ENCODE measurements at places on chromosomes 2 and 18. TPM values are rescaled to one million over a fixed set of nuclear protein-coding genes. Genes with fewer than 3 reads are reported as not detected.
A peak's percentile ranks its signal among the peaks of the same experiment; 100 is the strongest.

- no peak overlapping the region for H3K4me3 ChIP-seq
- H3K27me3 ChIP-seq = no peaks in the 10 kb centered on the region
- DNase-seq = no peak
- H3K27ac ChIP-seq = no peak overlapping the region
- no peaks in the 10 kb centered on the region for H3K36me3 ChIP-seq
Measured at GRCh38 chr2:108634576-108635160, 84.6 kb upstream of the RANBP2 start.

ANKRD29 gene
- total RNA-seq = 3.3 TPM

- H3K4me3 ChIP-seq = no peak overlapping the region
- no peaks in the 10 kb centered on the region for H3K27me3 ChIP-seq
- peaks cover 35% of the 10 kb centered on the region for H3K4me1 ChIP-seq
- no peak overlapping the region for H3K27ac ChIP-seq
- H3K36me3 ChIP-seq = no peaks in the 10 kb centered on the region
- DNase-seq = no peak
Measured at GRCh38 chr2:61420991-61421544, 49.8 kb downstream of the USP34 start.

BMP10 gene
- not detected for total RNA-seq

GRCh38 chr2:160646684-160647444 is 153.3 kb upstream of the RBMS1 start:
- H3K27ac ChIP-seq = no peak overlapping the region
- peaks cover 16% of the 10 kb centered on the region for H3K4me1 ChIP-seq
- no peak overlapping the region for H3K4me3 ChIP-seq
- no peaks in the 10 kb centered on the region for H3K36me3 ChIP-seq

- H3K27ac ChIP-seq = no peak overlapping the region
- H3K27me3 ChIP-seq = no peaks in the 10 kb centered on the region
- no peak overlapping the region for H3K4me3 ChIP-seq
- H3K4me1 ChIP-seq = no peaks in the 10 kb centered on the region
- no peaks in the 10 kb centered on the region for H3K36me3 ChIP-seq
Measured at GRCh38 chr2:38091760-38092159, 15.8 kb upstream of the CYP1B1 start.

DNA sequence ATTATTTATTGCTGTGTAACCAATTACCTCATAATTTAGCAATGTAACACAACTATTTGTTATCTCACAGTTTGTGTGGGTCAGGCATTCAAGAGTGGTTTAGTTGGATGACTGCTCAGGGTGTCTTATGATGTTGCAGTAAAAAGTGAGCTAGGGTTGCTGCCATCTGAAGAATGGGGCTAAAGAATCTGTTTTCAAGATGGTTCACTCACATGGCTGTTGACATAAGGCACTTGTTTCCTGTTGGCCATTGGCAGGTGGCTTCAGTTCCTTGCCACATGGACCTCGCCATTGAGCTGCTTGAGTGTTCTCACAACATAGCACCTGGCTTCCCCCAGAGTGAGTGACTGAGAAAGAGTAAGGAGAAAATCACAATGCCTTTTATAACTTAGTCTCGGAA is 123.2 kb downstream of the TMEM17 start:
- H3K27ac ChIP-seq = no peak overlapping the region
- H3K4me3 ChIP-seq = no peak overlapping the region
- no peak for DNase-seq
- no peaks in the 10 kb centered on the region for H3K4me1 ChIP-seq
- no peaks in the 10 kb centered on the region for H3K27me3 ChIP-seq

GRCh38 chr18:77102259-77103040 is 30.1 kb downstream of the MBP start:
- peak overlapping the region; percentile 35 for H3K27ac ChIP-seq
- peaks cover 30% of the 10 kb centered on the region for H3K4me1 ChIP-seq
- no peaks in the 10 kb centered on the region for H3K27me3 ChIP-seq
- H3K36me3 ChIP-seq = no peaks in the 10 kb centered on the region

- no peak overlapping the region for H3K27ac ChIP-seq
- peak; percentile 57 for DNase-seq
- H3K4me3 ChIP-seq = no peak overlapping the region
- no peaks in the 10 kb centered on the region for H3K27me3 ChIP-seq
- H3K4me1 ChIP-seq = peaks cover 31% of the 10 kb centered on the region
Measured at GRCh38 chr2:235055891-235056516, 104.2 kb downstream of the SH3BP4 start.

- no peaks in the 10 kb centered on the region for H3K4me1 ChIP-seq
- DNase-seq = no peak
- no peaks in the 10 kb centered on the region for H3K36me3 ChIP-seq
- H3K27ac ChIP-seq = no peak overlapping the region
Measured at GRCh38 chr18:23204589-23205235, 69.4 kb downstream of the CABLES1 start.

GRCh38 chr2:210207929-210208328 is 17.3 kb downstream of the ACADL start:
- no peaks in the 10 kb centered on the region for H3K27me3 ChIP-seq
- no peaks in the 10 kb centered on the region for H3K4me1 ChIP-seq
- DNase-seq = no peak
- H3K27ac ChIP-seq = no peak overlapping the region

GRCh38 chr2:224927646-224928173 is 114.6 kb downstream of the DOCK10 start:
- H3K27ac ChIP-seq = no peak overlapping the region
- no peaks in the 10 kb centered on the region for H3K27me3 ChIP-seq
- H3K4me1 ChIP-seq = no peaks in the 10 kb centered on the region

MAB21L4 gene
- not detected for total RNA-seq

DNA sequence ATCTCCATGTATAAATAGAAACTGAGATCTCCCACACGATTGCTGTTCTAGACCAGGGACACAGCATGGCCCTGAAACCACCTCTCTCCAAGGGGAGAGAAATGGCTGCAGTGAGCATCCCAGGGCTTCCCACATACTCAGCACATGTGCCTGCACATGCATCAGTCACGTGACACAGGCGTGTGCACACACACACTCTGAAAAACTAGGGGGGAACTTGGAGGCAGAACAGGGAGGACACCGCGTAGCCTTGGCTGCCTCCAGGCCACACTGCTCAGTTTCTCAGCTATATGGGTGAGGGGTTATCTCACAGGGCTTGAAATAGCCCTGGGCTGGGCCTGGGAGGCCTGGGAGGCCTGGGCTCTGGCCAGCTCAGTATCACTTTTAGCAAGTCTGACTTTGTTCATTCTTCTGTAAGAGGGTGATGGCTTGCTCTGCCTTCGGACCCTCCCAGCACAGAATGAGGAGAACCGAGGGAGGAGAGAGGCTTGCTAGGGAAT is 66.9 kb downstream of the EMX1 start:
- H3K4me1 ChIP-seq = peaks cover 31% of the 10 kb centered on the region
- H3K27me3 ChIP-seq = no peaks in the 10 kb centered on the region
- no peak overlapping the region for H3K27ac ChIP-seq
- H3K36me3 ChIP-seq = no peaks in the 10 kb centered on the region
- no peak for DNase-seq

DNA sequence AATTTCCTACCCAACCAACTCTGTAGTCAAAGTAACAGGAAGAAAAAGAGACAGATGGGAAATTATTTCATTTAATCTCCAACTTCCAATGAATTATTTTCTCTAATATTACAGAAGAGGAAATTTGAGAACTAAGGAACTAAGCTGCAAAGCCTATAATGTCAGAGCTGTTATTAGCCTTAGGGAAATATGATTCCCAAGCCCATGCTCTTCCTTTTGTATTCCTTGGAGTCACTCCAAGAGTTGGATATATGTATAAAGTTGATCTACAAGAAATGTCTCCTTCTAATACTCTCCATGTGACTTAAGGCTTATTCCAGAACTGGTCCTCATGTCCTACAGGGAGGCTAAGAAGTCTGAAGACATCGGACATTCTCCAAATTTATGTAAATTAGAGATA is 31.6 kb upstream of the VWC2L start:
- H3K4me3 ChIP-seq = no peak overlapping the region
- H3K4me1 ChIP-seq = no peaks in the 10 kb centered on the region
- H3K27ac ChIP-seq = no peak overlapping the region
- no peaks in the 10 kb centered on the region for H3K27me3 ChIP-seq

- DNase-seq = no peak
- H3K4me3 ChIP-seq = no peak overlapping the region
- H3K36me3 ChIP-seq = no peaks in the 10 kb centered on the region
- H3K27me3 ChIP-seq = no peaks in the 10 kb centered on the region
- no peak overlapping the region for H3K27ac ChIP-seq
Measured at GRCh38 chr2:157820193-157820592, 55.9 kb downstream of the ACVR1 start.

ASB3 gene
- 14.0 TPM for total RNA-seq

GRCh38 chr2:157825885-157826284 is 50.2 kb downstream of the ACVR1 start:
- no peak overlapping the region for H3K27ac ChIP-seq
- H3K27me3 ChIP-seq = no peaks in the 10 kb centered on the region
- no peaks in the 10 kb centered on the region for H3K36me3 ChIP-seq
- H3K4me3 ChIP-seq = no peak overlapping the region
- peaks cover 10% of the 10 kb centered on the region for H3K4me1 ChIP-seq

DNA sequence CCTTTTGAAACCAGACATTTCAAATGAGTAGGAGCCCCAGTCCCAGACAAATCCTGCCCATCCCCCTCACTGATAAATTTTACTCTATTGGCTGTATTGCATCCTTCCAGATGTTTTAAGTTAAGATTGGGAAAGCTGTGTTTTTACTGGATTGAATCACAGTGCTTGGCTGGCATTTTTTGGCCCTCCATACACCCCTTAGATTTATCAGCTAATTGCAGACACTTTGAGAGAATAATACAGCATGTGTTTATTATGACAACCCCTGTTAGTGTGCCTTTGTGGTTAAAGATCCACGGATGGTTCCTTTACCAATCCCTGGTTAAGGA is 74.9 kb downstream of the ANTXR1 start:
- DNase-seq = no peak
- H3K4me1 ChIP-seq = peaks cover 8% of the 10 kb centered on the region
- no peak overlapping the region for H3K4me3 ChIP-seq
- no peaks in the 10 kb centered on the region for H3K36me3 ChIP-seq

DNA sequence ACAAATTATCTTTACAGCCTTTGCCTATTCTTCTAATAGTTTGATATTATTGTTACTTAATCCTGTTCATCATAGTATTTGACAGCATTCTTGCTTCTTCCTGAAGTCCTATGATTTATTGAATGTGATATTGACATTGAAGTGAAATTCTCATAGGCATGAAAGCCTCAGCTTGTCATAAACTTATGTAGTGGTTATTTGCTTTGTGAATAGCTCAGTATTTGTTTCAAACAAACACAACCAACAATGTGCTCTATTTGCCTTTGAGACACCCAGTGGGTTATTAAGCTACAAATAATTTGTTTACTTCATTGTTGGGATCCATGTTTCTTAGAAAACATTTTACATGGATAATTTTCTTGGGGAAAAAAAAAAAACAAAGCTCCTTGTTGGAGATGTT is 57.2 kb downstream of the TTC39C start:
- no peak overlapping the region for H3K4me3 ChIP-seq
- no peaks in the 10 kb centered on the region for H3K4me1 ChIP-seq
- H3K36me3 ChIP-seq = no peaks in the 10 kb centered on the region
- no peaks in the 10 kb centered on the region for H3K27me3 ChIP-seq

DNA sequence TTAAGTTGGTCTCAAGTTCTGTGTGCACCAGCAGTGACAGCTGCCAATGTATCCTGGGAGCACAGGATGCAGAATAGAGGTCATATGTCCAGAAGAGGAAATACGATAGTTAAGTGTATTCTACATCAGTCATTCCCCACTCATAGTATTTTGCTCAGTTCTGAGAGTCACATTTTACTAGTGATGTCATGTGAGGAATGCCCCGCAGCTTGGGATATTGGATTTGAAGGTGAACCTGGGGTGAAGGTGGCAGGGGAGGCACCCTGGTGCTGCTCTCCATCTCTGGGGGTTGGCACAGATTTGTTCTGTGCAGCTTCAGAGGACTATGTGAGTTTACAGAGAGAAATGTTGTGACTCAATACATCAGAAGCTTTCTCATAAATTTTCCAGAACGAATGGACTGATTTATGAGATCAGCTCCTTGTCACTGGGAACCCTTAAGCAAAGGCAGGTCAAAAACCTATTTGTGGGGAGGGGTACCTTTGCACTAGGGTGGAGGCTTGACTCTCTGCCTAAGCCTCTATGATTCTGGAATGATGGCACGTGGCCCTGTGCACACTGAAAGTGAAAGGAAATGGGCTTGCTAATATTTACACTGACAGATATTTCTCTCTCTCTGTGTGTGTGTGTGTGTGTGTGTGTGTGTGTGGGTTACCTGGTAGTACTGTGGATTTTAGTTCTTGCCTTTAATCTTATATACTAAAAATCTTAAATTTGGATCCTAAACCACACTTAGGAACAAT is 95.9 kb downstream of the NEB start:
- H3K4me3 ChIP-seq = no peak overlapping the region
- H3K36me3 ChIP-seq = no peaks in the 10 kb centered on the region
- no peak for DNase-seq
- H3K27ac ChIP-seq = no peak overlapping the region
- no peaks in the 10 kb centered on the region for H3K27me3 ChIP-seq

DOCK10 gene
- total RNA-seq = 2.0 TPM

GRCh38 chr2:99651930-99652670 is 162.3 kb upstream of the REV1 start:
- H3K36me3 ChIP-seq = no peaks in the 10 kb centered on the region
- H3K4me3 ChIP-seq = no peak overlapping the region
- no peaks in the 10 kb centered on the region for H3K4me1 ChIP-seq
- DNase-seq = no peak
- H3K27me3 ChIP-seq = no peaks in the 10 kb centered on the region
- H3K27ac ChIP-seq = no peak overlapping the region

GRCh38 chr2:129794540-129794939 is 184.9 kb upstream of the RAB6C start:
- peaks cover 8% of the 10 kb centered on the region for H3K4me1 ChIP-seq
- H3K4me3 ChIP-seq = no peak overlapping the region
- H3K36me3 ChIP-seq = no peaks in the 10 kb centered on the region
- no peak for DNase-seq
- no peaks in the 10 kb centered on the region for H3K27me3 ChIP-seq

- no peak for DNase-seq
- no peaks in the 10 kb centered on the region for H3K36me3 ChIP-seq
- peaks cover 12% of the 10 kb centered on the region for H3K4me1 ChIP-seq
- no peak overlapping the region for H3K4me3 ChIP-seq
- no peak overlapping the region for H3K27ac ChIP-seq
Measured at GRCh38 chr2:85680707-85681371, 12.8 kb upstream of the SFTPB start.

DNA sequence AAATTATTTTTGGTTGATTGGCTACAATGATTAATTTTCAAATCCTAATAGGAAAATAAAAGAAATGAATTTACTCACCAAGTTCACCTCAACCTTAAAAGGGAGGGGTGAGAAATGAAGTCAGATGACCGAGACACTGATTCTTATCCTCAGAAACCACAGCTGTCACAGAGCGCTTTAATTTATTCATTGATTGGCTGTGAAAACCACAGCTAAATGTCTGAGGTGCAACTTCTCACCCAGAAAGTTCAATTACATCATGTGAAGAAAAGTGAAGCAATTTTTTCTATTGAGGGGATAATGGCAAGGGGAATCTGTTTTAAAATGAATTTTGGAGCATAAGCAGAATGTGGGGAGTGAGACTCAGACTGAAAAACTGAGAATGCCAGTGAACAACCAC is 128.4 kb downstream of the RNF152 start:
- no peaks in the 10 kb centered on the region for H3K27me3 ChIP-seq
- no peaks in the 10 kb centered on the region for H3K4me1 ChIP-seq
- DNase-seq = no peak
- no peak overlapping the region for H3K27ac ChIP-seq
- H3K4me3 ChIP-seq = no peak overlapping the region

- no peaks in the 10 kb centered on the region for H3K27me3 ChIP-seq
- H3K4me3 ChIP-seq = no peak overlapping the region
- no peaks in the 10 kb centered on the region for H3K36me3 ChIP-seq
- peak; percentile 66 for DNase-seq
Measured at GRCh38 chr2:234091432-234091879, 41.0 kb downstream of the SPP2 start.
